ENCODE measurements at places on chromosomes 1 and 21.

DNA sequence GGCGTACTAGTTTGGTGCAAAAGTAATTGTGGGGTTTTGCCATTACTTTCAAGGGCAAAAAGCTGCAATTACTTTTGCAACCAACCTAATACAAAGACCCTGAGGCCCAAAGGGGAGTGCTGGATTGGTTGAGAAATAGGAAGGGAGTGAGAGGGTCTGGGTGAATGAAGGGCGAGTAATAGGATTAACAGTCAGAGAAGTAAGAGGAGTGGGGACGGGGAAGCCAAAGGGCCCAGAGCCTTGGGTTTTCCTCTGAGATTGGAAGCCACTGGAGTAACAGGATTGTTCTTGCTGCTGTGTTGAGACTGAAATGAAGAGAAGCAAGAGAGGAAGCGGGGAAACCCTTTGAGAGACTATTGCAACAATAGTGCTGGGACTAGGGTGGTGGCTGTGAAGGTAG, 19.0 kb upstream of the PRELP start:
- DNase-seq, result no peak

- DNase-seq, result no peak
These were observed 59.3 kb upstream of the GNG12 start for GRCh38 chr1:67892476-67893125.

DNA sequence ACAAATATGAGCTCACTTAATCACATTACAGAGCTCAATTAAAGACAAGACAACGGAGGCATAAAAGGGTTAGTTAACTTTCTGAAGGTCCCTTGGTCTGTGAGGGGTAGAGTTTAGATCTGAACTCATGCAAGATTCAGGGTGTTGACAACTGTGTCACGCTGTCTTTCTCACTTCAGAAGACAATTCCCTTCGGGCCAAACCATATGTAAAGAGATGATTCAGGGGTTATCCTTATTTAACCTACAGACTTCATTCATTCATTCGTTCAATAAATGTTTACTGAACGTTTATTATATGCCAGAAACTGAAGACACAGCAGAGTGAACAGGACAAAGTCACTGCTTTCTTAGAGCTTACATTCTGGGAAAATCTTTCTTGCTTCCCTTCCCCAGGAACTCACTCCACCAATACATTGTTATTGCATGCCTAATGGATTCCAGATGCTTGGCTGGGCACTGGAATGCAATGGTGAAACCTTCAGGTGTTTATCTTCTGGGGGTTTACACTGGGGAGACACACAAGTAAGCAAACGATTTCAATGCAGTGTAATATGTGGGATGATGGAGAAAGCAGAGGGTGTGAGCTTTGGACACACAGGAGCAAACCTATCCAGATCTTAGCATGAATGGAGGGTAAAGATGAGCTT, 6.4 kb downstream of the XCL1 start:
- DNase-seq, result no peak

- no peak for DNase-seq
These were observed 16.5 kb upstream of the PKP1 start for GRCh38 chr1:201266774-201267173.

GRCh38 chr1:8831340-8831739, 13.9 kb upstream of the RERE start:
- no peak for DNase-seq

DNA sequence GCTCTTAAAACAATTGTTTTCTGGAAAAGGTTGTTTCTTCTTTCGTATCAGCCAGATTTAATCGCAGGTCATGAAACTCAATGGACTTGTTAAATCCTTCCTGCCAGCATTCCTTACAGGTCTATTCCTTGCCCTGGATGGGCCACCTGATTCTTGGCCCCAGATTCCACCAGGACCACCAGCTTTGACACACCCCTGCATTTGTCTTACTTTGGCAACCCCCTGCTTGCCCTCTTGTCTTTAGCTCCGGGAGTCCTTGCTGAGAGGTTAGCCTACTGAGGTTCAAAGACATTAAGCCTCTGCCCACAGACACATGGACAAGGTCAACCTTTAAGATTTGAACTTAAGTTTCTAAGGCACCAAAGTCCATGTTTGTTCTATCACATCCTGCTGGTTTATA, 27.1 kb upstream of the DAB1 start:
- no peak for DNase-seq

GRCh38 chr1:192564099-192564498, 11.5 kb upstream of the RGS1 start:
- no peak for DNase-seq

GRCh38 chr1:112272101-112272772, 123.8 kb upstream of the CTTNBP2NL start:
- DNase-seq, result no peak

DNA sequence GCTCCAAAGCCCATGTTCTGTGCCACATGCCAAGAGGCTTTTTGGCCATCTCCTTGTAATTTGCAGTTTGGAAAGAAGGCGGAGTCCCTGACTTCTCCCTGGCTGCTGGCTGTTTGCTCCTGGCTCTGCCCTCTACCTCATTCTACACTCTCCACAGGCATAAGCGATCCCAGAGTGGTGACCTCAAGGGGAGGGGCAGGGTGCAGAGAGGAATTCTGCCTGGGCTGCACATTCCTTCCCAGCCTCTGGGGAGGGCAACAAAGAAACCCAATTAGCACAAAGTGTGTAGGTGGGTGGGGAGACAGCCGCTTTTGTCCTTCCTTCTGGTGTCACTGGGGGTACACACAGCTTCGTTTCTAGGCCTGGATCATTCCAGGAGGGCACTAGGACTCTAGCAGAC, 95.3 kb downstream of the HIVEP3 start:
- DNase-seq, result no peak

GRCh38 chr1:100538913-100539835, 1.2 kb downstream of the GPR88 start:
- peak; percentile 34 for DNase-seq

- peak; percentile 47 for DNase-seq
These were observed 45.3 kb downstream of the HHAT start for GRCh38 chr1:210373878-210374599.

- DNase-seq, result no peak
These were observed 71.8 kb downstream of the EPHB2 start for GRCh38 chr1:22782406-22782805.

DNA sequence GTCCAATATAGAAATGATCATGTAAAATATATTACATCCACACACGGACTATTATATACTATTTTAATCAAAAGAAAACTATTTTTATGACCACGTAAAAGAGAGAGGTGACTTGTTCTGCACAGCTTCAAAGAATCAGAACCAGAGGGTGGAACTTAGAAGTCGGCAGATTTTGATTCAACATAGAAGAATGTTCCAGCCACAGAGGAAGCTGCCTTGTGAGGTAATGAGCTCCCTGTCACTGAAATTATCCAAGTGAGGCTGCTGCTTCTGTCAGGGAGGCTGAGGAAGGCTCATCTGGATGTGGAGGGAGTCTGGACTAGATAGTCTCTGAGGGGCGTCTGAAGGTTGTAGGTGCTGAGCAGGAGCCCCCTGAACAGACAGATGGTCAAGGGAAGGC, 2.7 kb downstream of the PLEKHA6 start:
- DNase-seq, result no peak

GRCh38 chr1:159753386-159753785, 27.4 kb upstream of the DUSP23 start:
- no peak for DNase-seq

DNA sequence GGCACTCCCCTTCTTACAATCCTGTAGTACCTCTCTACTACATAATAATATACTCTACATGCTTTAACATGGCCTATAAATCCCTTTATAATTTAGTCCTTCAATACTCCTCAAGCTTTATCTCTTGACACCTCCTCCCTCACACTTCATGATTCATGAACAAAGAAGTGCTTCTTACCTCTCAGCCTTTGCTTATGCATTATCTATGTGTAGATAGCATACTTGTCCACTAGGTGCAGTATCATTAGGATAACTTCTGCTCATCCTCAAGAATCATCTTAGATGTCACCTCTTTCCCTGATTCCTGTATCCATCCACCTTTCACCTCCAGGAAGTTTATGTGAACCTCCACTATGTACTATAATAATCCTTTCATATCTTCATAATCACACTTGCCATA, 74.4 kb downstream of the COL24A1 start:
- DNase-seq, result no peak

GRCh38 chr1:50724626-50725286, 235.3 kb downstream of the FAF1 start:
- no peak for DNase-seq

GRCh38 chr1:48937732-48938131, 161.0 kb upstream of the BEND5 start:
- no peak for DNase-seq

DNA sequence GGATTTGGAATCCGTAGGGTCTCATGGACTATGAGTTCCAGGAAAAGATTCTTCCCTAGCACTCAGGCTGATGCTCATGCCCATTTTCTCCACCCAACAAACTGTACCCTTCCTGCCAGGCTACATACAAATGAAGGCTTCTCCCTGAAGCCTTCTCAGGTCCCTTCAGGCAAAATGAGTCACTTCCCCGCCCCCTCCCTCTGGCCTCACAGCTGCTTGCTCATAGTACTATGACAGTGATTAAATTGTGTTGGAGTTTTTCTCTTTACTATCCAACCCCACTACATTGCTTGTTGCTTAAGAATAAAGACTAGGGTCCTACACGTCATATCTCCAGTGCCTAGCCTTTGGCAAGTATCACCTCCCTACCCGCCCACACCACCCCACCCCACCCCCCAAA, 207.6 kb upstream of the NFIA start:
- DNase-seq, result no peak

GRCh38 chr21:19013916-19014315, 610.3 kb upstream of the TMPRSS15 start:
- DNase-seq, result no peak

DNA sequence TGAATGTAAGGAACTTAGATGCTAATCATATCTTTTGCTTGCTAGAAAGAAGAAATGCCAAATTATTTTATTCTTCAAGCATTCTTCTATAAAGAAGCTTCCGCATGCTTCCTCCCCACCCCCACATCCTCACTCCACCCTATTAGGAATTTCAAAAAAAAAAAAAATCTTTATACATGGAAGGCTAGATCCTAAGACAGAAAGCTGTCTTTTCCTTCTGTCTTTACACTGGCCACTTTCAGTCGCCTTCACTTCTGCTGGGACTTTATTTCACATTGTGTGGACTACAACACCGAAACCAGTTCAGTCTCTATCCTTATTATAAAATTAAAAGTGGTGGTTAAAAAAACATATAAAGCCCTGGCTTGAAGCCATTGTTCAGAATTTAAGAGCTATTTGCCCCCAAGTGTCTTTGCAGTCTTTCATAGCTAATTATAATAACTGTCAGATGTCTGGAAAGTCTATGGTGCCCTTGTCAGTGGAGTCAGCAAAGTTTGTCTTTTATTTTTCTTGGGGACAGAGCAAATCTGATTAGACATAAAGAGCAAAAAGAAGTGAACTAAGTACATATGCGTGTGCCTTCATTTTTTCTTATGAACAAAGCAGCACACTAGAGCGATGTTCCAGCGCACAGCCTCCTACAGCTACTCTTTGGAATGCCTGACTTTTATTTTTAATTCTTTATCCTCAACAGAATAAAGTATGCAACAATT, 297.7 kb downstream of the PTPRC start:
- DNase-seq, result no peak

GRCh38 chr1:218895064-218895587, 278.6 kb upstream of the LYPLAL1 start:
- no peak for DNase-seq

- DNase-seq, result no peak
These were observed 348.2 kb downstream of the RWDD3 start for GRCh38 chr1:95582191-95582590.

DNA sequence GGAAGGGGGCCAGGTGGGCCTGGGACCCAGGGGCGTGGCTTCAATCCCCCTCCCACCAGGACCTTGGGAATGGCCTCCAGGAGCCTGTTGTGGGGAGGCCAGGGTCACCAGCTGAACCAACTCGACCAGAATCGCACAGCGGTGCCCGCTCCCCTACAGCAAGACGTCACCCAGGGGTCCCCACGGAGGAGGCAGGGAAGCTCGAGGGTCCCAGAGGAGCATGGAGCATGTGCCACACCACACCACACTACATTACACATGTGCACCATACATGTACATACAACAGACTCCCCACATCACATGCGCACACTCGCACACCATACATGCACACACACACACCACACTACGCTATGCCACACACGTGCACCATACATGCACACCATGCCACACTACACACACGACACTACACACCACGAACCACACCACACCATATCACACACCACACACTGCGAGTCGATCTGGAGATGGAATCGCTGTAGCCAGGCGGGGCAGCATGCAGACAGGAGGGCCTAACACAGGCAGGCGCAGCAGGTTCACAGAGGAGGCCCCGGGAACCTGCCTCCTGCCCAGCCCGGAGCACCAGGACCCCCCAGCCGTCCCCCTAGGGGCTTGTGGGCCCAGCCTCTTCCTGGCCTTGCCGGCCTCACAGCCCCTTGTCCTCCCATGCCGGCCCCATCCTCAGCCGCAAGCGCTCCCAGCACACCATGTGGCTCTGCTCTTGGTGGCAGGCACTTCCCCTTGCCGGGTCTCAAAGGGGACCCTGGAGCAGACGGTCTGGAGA, 596 bp downstream of the ITGB2 start:
- no peak for DNase-seq

GRCh38 chr1:174812656-174813055, 187.1 kb upstream of the CACYBP start:
- no peak for DNase-seq

DNA sequence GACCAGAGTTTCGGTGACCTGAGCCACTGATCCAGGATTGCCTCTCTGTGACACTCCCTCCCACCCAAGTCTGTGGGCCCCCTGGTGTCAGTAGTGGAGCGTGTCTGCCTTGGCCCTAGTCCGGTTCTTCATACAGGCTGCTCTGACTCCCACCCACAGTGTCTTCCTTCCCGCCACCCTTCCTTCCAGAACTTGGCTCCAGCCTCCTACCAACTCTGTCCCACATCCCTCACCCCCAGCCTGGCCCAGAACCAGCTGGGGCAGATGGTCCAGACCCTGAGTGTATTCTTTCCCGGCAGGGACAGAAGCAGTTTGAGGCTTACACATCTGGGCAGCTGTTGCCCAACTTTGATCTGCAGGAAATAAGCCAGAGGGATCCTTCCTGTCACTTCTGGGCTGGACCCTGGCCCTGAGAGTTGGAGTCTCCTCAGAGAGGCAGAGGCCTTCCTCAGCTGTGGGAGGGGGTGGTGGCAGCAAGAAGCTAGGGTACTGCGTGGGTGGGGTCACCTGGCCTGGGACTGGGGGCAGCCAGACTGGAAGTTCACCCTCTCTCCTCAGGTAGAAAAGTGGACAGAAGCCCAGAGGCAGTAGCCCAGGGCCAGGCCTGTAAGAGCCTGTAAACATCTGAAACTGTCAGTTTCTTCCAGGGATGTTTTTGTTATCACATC, 43.1 kb upstream of the EPS8L3 start:
- no peak for DNase-seq
